Activated T-helper 1 cell treated with anti-CD3 and anti-CD28 coated beads, Interleukin-2, amount 50 U/mL, for 16 hours (primary cell): ENCODE measurements at places on chromosomes 2 and 18.
A peak's percentile ranks its signal among the peaks of the same experiment; 100 is the strongest.

GRCh38 chr18:35236571-35237363 lies 4.1 kb upstream of the ZNF397 start:
- no peak for DNase-seq

- DNase-seq = no peak
Measured at GRCh38 chr2:37156071-37156856, 516 bp downstream of the EIF2AK2 start.

GRCh38 chr2:182499706-182500470 lies 73.1 kb upstream of the PDE1A start:
- no peak for DNase-seq

GRCh38 chr18:24918257-24918656 lies 433.7 kb downstream of the ZNF521 start:
- no peak for DNase-seq

DNA sequence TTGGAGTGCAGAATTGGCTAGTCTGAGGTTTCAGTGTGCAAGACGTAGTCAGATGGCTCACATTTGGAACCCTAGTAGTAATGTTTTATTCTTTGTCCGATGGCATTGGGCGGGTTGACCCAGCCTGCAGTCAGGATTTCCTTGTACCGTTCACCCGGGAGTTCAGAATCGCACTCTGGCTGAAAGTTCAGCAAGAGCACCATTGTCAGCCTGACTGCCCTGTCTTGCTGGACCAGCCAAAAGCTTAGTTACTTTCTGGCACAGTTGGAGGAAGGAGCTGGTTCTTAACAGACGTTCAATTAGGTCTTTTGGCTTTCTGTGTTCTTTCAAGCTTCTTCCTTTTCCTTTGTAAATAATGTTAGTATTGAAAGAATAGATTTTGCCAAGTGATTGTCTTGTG lies 18.6 kb downstream of the RMC1 start:
- no peak for DNase-seq

DNA sequence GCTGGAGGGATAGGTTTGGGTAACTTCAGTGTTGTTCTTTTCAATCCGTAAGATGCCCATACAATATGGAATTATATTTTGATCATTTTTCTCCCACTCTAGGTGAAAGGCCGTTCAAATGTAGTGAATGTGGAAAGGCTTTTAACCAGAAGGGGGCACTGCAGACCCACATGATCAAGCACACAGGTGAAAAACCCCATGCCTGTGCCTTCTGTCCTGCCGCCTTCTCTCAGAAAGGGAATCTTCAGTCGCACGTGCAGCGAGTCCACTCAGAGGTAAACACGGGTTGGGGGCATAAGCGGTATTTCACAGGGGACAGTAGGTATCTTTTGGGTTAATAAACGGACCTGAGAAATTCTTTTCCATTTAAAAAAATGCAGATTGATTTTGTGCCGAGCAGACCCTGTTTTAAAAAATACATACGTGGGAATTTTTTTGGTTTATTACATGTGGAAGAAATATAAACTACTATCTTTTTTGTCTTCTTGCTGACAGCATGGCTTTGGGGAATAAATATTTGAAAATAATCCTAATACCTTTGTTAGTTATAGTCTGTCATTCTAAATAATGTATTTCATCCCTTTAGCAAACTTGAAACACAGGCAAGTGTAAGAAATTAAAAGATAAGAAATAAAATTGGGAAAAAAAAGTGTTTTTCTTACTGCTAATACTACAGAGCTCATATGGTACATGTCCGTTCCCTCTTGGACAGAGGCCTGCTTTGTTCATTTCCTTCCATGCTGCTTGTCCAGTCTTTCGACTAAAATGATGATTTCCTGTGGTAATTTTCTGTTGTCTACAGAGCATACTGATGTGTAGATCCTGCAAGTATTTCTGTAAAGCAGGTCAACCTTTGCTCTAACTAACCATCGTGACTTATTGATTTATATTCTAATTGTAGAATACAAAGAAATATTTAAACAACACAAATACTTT lies 53.3 kb downstream of the ZNF236 start:
- peak; percentile 9 for DNase-seq

DNA sequence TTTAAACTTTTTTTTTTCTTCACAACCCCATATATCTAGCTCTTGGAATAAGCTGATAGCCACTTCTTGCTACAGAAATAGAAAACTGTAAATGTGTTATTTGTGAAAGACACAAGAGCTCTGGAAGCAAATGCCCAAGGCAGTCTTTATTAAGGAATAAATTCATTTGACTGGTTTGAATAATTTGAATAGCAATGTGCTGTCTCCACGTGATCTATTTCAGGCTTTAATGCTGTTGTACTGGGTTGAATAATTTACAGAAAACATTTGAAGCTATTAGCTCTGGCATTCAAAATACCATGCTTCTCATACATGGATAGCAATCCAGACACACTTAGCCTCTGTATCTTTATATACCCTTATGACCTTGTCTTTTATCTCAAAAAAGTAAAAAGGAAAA lies 366.7 kb upstream of the KCNJ3 start:
- DNase-seq = no peak

DNA sequence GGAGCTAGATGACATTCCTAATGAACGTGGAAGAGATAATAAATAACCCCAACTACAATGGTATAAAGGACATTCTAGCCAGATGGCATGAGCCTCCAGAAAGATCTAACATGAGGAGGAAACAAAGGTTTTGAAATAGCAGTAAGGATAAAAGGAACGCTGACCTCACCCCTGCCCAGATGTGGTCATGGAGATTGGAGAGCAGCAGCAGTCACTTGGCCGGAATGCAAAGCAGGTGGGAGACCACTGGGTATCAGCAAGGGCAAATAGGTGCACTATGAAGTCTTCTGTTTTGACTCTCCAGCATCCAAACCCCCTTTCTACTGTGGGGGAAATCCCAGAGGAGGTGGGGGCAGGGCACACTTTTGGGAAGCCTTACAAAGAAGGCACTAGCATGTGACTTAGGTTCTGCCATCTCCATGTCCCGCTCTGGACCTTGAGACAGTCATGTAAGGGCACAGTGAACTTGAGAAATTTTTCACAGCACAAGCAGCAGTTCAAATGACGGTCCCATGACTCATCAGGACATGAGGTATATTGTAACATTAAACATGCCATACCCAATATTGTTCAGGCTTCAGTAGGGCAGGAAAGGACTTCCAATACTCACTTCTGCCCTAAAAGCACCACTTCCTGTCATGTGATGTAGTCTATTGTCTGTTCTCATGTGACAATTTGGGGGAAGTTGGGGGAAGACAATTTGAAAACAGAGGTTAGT lies 55.2 kb downstream of the METTL4 start:
- no peak for DNase-seq

DNA sequence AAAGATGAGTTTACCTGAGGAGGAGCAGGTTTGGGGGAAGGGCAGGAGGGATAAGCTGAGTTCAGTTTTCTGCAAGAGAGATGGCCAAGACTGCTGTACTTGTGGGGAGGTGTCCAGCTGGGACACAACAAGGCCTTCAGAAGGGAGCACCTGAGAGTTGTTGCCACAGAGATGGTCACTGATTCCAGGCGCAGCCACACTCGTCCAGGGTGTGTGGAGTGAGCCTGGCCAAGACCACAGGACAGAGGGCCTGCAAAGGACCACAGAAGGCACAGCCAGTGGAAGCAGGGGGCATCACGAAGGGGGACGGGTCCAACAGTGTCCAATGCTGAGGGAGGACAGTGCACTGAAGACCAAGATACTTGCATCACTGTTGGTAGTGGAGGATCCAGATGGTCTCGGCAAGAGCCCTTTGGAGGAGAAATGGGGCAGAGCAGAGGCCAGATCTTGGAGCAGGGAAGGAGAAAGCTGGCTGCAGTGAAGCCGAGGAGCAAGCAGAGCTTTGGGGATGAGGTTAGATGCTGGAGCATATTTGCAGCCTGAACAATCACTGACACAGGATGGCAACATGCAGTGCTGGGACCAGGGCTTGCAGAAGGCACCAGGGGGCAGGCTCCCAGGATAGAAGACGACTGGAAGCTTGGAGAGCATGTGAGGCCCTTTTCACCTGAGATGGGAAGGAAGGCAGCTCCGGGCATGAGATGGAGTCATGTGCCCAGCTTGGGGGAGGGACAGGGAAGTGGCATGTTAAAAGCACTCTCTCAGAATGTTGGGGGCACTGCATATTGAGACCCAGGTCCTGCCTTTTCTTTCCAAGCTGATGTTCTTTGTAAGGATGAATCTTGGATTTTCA lies 214.0 kb downstream of the CYP26B1 start:
- no peak for DNase-seq

DNA sequence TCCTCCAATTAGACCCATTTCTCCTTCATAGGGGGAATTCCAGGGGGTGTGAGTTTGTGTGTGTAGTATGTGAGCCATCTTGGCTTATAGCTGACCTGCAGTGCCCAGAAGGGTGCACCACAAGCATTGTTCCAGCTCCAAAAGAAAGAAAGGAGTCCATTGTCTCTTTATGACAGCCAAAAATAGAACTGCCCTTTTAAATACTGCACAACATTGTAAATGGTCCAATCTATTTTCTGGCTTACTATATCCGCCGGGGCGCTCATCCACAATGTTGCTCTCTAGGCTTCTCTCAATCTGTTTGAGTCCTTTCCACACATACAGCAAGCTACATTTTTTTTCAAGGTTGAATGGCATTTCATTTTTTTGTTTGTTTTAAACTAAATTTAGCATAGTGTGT lies 517.5 kb downstream of the STK39 start:
- DNase-seq = no peak

GRCh38 chr2:68436270-68436669 lies 30.8 kb downstream of the FBXO48 start:
- no peak for DNase-seq

- no peak for DNase-seq
Measured at GRCh38 chr2:197713271-197713670, 8.1 kb downstream of the MARS2 start.

GRCh38 chr2:171791361-171791760 lies 102.7 kb downstream of the SLC25A12 start:
- DNase-seq = no peak

GRCh38 chr2:239181903-239182581 lies 218.8 kb downstream of the HDAC4 start:
- DNase-seq = no peak

DNA sequence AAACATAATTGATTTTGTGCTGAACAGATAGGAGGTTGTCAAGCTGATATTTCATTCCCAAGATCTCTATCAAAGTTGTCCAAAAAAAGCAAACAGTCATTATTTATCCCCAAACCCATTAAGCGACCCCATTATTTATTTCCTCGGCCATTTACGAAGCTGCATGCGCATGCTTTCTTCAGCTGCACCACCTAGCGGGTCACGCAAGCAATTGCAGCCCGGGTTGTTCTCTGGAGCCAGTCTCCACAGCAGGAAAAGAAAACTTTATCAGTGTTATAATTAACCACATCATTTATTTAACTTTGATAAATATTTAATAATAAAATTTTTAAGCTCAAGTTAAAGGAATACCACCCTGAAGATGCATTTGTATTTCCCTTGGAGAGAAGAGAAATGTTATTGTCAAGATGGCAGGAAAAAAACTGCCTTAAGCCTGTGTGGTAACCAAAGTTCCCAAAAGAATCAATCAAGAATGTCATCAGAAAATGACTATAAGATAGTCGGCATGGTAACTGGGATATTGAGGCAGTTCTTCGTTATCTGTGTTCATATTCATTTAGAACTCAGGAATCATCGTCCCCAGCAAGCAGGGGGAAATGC lies 304.7 kb downstream of the FBXO15 start:
- DNase-seq = no peak

DNA sequence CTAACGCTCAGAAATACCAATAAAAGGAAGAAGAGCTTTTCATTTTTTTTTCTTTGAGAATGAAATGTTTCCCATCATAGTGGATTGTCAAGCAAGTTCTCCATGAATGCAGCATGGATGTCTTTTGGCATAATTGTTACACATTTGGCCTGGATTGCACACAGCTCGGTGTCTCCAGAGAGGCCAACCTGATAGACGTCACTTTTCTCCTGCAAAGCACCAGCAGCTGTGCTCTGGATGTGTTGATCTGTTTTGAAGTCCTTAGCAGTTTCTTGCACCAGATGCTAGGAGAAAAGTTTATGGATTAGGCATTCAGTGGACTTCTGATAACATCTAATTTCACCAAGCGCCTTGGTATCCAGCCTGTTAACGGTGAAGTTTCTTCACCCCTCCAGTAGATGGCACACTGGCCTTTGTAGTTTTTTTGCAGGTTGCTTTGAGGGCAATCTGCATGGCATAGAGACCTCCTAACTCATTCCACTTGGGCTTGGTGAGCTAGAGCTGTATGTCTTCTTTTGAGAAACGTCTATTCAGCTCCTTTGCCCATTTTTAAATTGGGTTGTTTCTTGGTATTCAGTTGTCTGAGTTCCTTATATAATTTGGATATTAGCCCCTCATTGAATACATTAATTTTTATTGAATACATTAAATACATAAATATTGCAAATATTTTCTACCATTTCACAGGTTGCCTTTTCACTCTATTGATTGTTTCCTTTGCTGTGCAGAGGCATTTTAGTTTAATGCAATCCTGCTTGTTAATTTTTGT lies 59.7 kb downstream of the PTH2R start:
- no peak for DNase-seq

GRCh38 chr2:59674100-59674499 lies 879.4 kb downstream of the BCL11A start:
- no peak for DNase-seq

- no peak for DNase-seq
Measured at GRCh38 chr2:3610415-3610814, 15.5 kb downstream of the COLEC11 start.

DNA sequence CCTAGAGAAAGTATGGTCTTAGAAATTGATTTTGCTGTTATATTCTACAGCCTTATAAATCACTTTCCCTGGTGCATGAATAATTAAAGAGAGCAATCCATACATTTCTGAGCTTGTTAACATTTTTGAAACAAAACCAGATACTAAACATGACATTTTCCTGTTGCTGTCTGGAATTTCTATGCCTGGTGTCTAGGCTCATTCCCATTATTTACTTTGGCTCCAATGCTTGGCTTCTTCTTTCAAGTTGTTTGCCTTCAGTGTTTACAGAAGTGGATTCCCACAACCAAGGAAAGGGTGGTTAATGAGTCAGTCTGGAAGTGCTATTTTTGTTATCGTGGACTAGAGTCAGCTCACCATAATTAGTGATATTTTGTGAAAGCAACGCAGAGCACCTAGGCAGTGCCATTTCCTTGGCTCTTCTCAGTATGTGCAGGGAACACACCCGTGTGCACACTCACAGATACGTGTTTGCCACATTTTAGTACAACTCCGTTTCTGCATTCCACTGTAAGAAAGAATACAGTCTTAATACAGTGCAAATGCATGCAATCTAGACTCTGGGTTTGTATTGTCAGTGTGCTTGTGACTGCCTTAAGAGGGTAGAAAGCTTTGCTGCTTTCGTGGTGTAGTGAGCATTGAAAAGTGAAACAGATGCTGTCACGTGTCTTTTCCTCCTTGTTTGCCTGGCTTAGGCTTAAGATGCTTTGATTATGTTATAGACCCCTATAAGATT lies 185.0 kb upstream of the RASGRP3 start:
- DNase-seq = no peak
